BJ (cell line): ENCODE measurements at places on chromosomes 3 and 15. TPM values are rescaled to one million over a fixed set of nuclear protein-coding genes. Genes with fewer than 3 reads are reported as not detected.

The TRH gene
- not detected in 2 replicates for polyA plus RNA-seq

The ACTRT3 gene
- 2.3 and 2.9 TPM in 2 replicates for polyA plus RNA-seq

The ELP6 gene
- 65.1 and 66.8 TPM in 2 replicates for polyA plus RNA-seq

The C15orf62 gene
- 0.04 TPM in 1 of 2 replicates, not detected in the other for polyA plus RNA-seq

The SLC6A6 gene
- polyA plus RNA-seq, result 61.6 and 114 TPM in 2 replicates

The KIF9 gene
- polyA plus RNA-seq, result 2.5 and 4.8 TPM in 2 replicates

The AAGAB gene
- 28.4 and 51.4 TPM in 2 replicates for polyA plus RNA-seq

The PLA2G4D gene
- not detected in 2 replicates for polyA plus RNA-seq

The GOLGA8K gene
- 0.10 TPM in 1 of 2 replicates, not detected in the other for polyA plus RNA-seq
